ENCODE measurements at places on chromosomes 3 and 15.

DNA sequence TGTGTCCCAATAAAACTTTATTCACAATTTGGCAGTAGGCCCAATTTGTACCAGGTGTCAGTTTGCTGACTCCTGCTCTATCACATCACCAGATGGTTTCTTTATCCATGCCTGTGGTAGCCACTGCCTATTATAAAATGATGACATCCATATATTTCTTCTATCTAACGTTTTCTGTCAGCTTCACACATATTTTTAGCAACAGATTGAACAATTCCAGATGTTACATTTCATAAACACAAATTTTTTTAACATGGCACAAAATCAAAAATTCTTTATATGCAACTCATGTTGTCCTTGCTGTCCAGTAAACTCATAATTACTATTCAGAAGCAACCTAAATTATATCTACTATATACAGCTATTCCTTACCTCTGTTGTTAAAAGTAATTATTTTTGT, 1371.6 kb downstream of the NSUN3 start:
- no peak for DNase-seq

GRCh38 chr3:53045518-53046170, at the start of gene SFMBT1:
Gene SFMBT1, minus strand, starts transcription at chr3:53046073. Its CDS starts 76,945 bp downstream, at chr3:52969128.
- DNase-seq, result peak; percentile 74

- no peak for DNase-seq
Observed at GRCh38 chr15:79003301-79003700, 58.5 kb upstream of the CTSH start.

GRCh38 chr3:154548341-154548740, 118.4 kb upstream of the GPR149 start:
- no peak for DNase-seq

DNA sequence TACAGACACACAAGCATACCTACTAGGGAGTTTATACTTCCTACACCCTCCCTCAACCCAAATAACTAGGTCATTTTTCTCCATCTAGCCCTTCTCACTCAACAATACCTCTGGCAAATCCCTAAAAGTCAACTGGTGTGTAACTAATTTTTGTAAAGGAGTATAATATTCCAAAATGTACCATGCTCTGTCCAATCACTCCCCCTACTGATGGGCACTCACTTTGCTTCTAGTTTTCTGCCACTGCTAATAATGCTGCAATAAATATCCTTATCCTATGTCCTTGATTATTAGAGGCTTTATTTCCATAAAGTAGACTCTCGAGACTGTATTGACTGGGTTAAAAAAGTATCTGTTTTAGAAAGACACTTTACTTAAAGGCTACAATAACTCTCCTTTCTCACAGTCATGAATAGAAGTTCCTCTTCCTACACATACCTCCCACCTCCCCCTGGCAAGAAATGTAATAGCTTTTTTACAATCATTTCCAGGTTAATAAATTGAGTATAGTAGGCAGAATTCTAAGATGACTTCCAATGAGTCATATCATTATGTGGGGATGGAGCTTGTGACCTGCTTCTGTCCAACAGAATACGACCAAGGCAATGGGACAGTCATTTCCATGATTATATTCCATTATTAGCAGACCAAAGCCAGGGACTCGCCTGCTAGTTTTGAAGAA, 30.0 kb downstream of the SHQ1 start:
- no peak for DNase-seq

DNA sequence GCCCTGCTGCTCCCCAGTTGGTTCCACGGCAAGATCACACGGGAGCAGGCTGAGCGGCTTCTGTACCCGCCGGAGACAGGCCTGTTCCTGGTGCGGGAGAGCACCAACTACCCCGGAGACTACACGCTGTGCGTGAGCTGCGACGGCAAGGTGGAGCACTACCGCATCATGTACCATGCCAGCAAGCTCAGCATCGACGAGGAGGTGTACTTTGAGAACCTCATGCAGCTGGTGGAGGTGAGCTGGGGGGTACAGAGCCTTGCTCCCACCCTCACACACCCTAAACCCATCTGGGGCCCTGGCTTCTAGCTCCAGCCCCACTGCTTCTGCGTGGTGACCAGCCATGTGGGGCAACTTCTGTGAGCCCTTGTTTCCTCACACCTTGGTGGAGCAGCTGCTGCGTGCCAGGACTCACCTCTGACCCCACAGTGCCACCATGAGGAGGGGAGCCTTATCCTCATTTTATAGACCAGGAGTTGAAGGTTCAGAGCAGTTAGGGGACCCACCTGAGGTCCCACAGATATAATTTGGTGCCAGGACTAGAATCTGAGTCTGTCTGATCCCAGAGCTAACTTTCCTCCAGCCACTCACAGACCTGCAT, 13.3 kb upstream of the LMAN1L start:
- DNase-seq, result peak; percentile 66

DNA sequence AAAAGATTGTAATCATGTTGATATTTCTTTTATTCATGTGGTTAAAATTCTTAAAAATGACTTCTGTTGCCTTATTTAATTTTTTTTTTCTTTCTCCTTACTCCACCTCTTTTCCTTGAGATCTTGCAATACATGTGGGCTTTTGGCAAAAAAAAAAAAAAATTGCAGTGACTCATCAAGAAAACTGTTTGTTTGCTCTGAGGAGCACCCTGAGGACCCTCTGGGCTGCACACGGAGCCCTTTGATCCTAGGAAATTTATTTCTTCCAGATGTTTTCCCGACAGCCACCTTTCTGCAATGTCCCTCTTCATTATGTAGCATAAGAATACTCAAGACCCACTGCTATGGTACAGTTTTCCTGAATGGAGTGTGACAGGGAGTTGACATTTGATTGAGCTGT, 371.7 kb downstream of the ZBTB20 start:
- DNase-seq, result no peak

DNA sequence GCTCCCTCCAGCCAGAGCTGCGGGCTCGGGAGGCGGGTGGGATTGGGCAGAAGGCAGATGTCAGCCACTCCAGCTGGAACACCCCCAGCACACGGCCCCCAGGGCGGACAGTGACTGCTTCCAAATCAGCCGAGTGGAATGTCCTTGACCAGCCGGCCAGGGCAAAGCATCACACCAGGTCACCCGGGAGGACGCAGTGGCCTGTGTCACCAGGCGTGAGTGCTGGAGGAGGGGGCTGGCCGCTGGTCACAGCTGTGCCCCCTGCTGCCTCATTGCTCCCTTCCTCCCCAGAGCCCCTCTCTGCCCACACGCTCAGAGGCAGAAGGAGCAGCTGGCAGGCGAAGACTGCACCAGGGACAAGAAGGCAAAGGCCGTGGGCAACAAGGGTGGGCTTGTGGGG, 33.5 kb downstream of the NTRK3 start:
- DNase-seq, result no peak

DNA sequence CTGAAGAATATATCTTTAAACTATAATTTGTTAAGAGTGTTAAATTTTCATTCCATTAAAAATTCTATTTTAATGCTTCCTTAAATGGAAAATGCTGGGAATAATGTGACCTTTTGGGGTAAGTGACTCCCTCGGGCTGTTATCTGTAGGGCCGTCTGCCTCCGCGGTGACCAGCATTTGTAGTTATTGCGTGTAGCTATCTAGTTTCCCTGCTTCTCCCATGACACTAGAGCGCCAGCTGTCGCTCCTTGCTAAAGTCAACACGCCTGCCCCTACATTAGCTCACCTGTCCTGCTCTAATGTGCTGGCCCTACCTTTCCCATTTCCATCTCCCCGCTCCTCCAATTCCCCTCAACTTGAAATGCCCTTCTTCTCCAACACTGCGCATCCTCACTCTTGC, 12.4 kb upstream of the CHRM5 start:
- DNase-seq, result no peak

DNA sequence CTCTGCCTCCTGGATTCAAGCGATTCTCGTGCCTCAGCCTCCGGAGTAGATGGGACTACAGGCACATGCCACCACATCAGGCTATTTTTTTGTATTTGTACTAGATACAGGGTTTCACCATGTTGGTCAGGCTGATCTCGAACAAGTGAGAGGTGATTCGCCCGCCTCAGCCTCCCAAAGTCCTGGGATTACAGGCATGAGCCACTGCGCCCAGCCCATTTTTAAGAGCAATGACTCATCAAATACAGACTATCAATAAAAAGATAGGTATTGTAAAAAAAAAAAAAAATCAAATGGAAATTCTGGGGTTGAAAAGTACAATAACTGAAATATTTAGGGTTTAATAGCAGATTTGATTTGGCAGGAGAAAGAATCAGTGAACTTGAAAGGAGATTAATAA, 129.0 kb downstream of the TJP1 start:
- no peak for DNase-seq

DNA sequence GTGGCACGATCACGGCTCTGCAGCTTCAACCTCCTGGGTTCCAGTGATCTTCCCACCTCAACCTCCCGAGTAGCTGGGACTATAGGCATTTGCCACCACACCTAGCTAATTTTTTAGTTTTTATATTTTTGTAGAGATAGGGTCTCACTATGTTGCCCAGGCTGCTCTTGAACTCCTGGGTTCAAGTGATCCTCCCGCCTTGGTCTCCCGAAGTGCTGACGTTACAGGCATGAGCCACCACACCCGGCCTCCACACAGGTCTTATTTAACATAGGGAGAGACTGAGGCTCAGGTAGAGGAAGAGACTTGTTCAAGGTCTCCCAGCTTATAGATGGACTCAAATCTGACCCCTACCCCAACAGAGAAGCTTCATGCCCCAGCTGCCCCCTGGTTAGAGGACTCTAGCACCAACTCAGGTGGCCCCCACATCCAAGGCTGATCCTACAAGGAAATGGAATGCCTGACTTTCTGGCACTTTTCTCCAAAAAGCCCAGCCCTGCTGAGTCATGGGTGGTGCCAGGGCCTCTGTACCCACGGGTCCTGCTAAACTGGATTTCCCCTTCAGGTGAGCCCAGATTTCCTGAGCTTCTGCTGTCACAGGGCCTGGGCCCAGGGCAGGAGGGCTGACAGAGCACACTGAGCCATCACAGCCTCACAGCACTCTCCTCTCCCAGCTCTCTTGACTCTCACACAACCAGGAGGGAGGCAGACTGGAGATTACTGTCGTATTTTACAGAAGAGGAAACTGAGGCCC, 5.6 kb downstream of the TMEM40 start:
- DNase-seq, result no peak

DNA sequence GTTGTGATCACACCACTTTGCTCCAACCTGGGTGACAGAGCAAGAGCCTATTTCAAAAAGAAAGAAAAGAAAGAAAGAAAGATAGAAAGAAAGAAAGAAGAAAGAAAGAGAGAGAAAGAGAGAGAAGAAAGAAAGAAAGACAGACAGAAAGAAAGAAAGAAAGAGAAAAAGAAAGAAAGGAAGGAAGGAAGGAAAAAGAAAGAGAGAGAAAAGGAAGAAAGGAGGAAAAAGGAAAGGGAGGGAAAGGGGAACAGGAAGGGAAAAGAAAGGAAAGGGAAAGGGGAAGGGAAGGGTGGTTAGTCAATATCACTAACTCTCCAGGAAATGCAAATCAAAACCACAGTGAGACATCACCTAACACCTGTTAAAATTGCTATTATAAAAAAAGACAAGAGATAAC, 18.2 kb downstream of the OR5K4 start:
- DNase-seq, result no peak

GRCh38 chr15:25706176-25706955, 156.8 kb downstream of the ATP10A start:
- DNase-seq, result no peak

DNA sequence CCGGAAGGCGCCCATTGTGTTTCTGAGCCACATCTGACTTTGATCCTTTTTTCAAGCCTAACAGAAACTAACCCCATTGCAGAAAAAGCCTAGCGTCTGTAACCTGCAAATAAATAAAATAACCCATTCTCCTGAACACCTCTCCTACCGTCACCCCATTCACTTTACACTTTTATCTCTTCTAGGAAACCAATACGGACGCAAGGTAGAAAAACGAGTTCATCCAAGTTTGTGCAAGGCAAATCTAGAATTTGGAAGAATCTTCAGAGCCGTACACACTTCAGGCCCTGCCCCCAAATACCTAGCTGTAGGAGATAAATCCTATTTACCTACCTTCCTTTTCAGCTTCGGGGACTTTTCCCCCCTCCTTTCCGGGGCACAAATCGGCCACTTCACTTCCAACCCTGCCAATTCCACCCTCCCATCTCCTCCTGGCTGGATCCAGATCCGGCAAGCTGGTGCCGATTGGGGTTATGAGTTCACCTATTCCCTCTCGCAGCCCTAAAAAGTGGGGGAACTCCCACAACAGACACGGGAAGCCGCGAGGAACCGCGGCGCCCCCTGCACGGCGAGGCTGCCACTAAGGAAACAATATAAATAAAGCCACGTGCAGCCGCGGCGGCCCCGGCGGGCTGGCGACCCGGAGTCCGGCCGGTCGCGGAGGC, 987 bp downstream of the PRTG start:
- DNase-seq, result peak; percentile 25

- no peak for DNase-seq
Observed at GRCh38 chr3:100081986-100082692, 32.2 kb downstream of the FILIP1L start.

DNA sequence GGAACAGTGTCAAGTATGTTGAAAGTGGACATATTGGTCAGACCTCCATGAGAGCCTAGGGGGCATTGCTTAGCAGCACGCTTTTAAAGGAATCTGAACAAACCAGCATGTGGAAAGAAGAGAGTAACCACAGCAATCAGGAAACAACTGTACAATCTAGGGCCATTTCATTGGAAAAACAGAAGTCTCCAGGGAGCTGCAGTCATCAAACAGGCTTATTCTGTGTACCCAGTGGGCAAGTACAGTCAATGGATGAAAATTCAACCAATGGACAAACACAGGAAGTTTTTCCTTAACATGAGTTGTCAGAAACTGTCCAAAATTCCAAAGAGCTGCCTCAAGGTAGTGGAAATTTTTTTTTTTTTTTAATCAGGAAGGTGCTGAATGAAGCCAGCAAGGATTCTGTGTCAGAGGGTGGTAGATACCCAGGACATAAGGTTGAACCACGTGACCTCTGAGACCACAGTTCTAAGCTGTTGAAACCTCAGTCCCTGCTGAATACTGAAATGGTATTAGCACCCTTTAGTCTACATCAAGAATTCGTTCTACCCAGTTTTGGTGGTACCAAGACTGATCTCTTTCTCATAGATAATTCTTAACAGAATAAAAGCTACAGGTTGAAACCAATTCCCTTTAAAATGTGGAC, 4.4 kb upstream of the DLG1 start:
- DNase-seq, result no peak

DNA sequence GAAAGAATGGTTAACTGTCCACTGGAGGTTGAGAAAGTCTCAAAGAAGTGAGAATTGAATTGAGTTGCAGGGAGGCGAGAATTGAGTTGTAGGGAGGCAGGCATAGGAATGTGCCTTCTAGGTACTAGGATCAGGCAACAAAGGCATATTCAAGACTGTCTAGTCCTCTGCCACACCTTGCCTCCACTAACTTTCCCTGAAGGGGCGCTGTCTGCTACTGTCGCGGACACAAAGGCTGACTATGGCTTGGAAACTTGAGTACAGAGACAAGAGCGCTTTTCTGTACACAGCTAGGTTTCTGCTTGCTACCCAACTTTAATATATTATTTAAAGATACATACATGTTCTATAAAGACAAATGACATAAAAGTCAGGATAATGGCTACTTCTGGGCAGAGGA, 10.4 kb upstream of the FBXL22 start:
- DNase-seq, result no peak

- no peak for DNase-seq
Observed at GRCh38 chr3:29922992-29923746, 642.3 kb downstream of the RBMS3 start.

- peak; percentile 66 for DNase-seq
Observed at GRCh38 chr3:43894176-43895049, 203.7 kb downstream of the ABHD5 start.

- no peak for DNase-seq
Observed at GRCh38 chr3:10563396-10563795, 58.0 kb upstream of the ATP2B2 start.

- DNase-seq, result peak; percentile 19
Observed at GRCh38 chr3:53071882-53072431, 26.1 kb upstream of the SFMBT1 start.
